ENCODE measurements at places on chromosomes 4 and X. TPM values are rescaled to one million over a fixed set of nuclear protein-coding genes. Genes with fewer than 3 reads are reported as not detected.

Gene GPR78
- total RNA-seq = 0.13 TPM

Gene KLF8
- 13.1 TPM for total RNA-seq

Gene TXK
- total RNA-seq = 18.5 TPM

Gene PDGFRA
- total RNA-seq = 0.45 TPM

Gene ARHGAP36
- not detected for total RNA-seq

Gene MECP2
- 83.0 TPM for total RNA-seq

Gene FHL1
- 25.5 TPM for total RNA-seq

Gene TMLHE
- total RNA-seq = 12.1 TPM

Gene SYP
- total RNA-seq = 1.2 TPM

Gene KLHL4
- 0.05 TPM for total RNA-seq

Gene C1QTNF7
- not detected for total RNA-seq

Gene VSIG4
- not detected for total RNA-seq

Gene MAGEA1
- not detected for total RNA-seq
